Breast epithelium (tissue), 4 donors: ENCODE measurements at places on chromosomes 2 and 18. TPM values are rescaled to one million over a fixed set of nuclear protein-coding genes. Genes with fewer than 3 reads are reported as not detected.
A peak's percentile ranks its signal among the peaks of the same experiment; 100 is the strongest.

- no peaks in the 10 kb centered on the region for H3K4me1 ChIP-seq
- no peak overlapping the region for H3K4me3 ChIP-seq
- H3K36me3 ChIP-seq: no peaks in the 10 kb centered on the region
- H3K27me3 ChIP-seq: no peaks in the 10 kb centered on the region
- no peak overlapping the region for H3K27ac ChIP-seq
- no peak for DNase-seq
These were observed 106.2 kb downstream of the CPO start for GRCh38 chr2:207045531-207045930.

- H3K4me1 ChIP-seq: no peaks in the 10 kb centered on the region
- H3K4me3 ChIP-seq: no peak overlapping the region
- H3K27ac ChIP-seq: no peak overlapping the region
- H3K27me3 ChIP-seq: no peaks in the 10 kb centered on the region
These were observed 21.5 kb upstream of the NABP1 start for GRCh38 chr2:191656391-191656790.

DNA sequence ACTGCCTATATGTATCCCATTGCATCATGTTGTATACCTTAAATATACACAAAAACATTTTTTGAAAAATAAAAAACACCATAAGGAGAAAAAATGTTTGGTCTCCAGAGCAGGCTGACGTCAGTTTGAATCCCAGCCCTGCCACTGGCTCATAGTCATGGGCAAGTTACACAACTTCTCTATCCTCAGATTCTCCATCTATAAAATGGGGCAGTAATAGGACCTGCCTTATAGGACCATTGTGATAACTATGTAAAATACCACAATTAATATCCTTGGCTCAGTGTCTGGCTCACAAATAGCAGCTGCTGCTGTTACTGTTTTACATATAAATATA lies 135.6 kb downstream of the SMAD7 start:
- no peaks in the 10 kb centered on the region for H3K36me3 ChIP-seq
- DNase-seq: no peak
- no peak overlapping the region for H3K4me3 ChIP-seq
- no peak overlapping the region for H3K27ac ChIP-seq

- no peak overlapping the region for H3K4me3 ChIP-seq
- peak overlapping the region; percentile 41 for H3K27ac ChIP-seq
- DNase-seq: no peak
- peaks cover 12% of the 10 kb centered on the region for H3K36me3 ChIP-seq
These were observed 17.4 kb downstream of the DYNC2LI1 start for GRCh38 chr2:43791035-43791765.

GRCh38 chr2:130796290-130796689 lies 40.4 kb upstream of the ARHGEF4 start:
- no peaks in the 10 kb centered on the region for H3K4me1 ChIP-seq
- no peak overlapping the region for H3K4me3 ChIP-seq
- peaks cover 2% of the 10 kb centered on the region for H3K27me3 ChIP-seq
- H3K27ac ChIP-seq: no peak overlapping the region

- no peaks in the 10 kb centered on the region for H3K36me3 ChIP-seq
- no peak overlapping the region for H3K27ac ChIP-seq
- no peaks in the 10 kb centered on the region for H3K27me3 ChIP-seq
- H3K4me3 ChIP-seq: no peak overlapping the region
These were observed 41.9 kb downstream of the LPIN2 start for GRCh38 chr18:2970772-2971659.

DNA sequence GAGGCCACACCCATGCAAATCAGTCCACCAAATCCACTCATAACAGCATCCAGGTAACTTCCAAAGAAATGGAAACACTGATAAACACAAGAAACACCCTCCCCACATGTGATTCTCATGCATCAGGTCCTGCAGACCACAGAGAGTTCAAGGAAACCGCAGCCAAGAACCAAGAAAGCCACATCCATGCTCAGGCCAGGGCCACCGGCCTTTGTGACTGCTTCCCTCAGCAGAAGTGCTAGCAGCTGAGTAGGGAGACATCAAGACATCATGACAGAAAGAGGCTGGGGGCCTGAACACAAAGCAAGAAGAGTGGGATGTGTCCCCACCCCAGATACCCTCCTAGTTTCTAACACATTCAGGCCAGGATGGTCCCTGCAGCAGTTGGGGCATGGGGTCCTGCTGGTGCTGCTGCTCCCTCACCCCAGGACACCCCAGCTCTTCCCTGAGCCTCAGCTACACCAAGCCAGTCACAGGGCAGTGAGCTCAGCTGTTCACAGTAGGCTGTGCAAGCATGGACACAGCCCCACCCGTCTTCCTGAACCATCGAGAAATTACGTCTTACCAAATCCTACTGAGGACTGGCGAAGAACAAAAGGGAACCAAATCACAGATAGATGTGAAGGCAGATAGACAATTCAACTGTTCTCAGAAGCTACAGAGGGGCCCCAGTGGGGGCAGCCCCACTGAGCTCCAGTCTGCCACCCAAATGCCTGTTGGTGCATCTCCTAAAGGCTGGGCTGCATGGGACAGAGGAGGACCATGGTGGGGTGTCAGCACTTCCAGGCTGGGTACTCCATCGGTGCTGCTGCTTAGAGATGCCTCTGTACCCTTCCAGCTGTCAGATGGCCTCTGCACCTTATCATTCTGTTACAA lies 60.9 kb downstream of the HDAC4 start:
- no peaks in the 10 kb centered on the region for H3K27me3 ChIP-seq
- no peak for DNase-seq
- H3K4me1 ChIP-seq: no peaks in the 10 kb centered on the region
- no peak overlapping the region for H3K27ac ChIP-seq

DNA sequence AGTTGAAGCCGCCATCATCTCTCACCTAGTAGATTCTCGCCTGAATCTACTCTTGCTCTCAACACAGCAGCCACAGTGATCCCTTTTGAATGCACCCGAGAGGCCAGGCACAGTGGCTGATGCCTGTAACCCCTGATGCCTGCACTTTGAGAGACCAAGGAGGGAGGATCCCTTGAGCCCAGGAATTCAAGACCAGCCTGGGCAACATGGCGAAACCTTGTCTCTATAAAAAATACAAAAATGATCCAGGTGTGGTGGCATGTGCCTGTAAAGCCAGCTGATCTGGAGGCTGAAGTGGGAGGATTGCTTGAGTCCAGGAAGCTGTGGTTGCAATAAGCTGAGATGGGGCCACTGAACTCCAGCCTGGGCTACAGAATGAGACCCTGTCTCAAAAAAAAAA lies 60.3 kb upstream of the EML4 start:
- no peaks in the 10 kb centered on the region for H3K36me3 ChIP-seq
- no peaks in the 10 kb centered on the region for H3K4me1 ChIP-seq
- no peak overlapping the region for H3K4me3 ChIP-seq
- DNase-seq: no peak
- no peak overlapping the region for H3K27ac ChIP-seq
- H3K27me3 ChIP-seq: no peaks in the 10 kb centered on the region

- DNase-seq: no peak
- H3K36me3 ChIP-seq: no peaks in the 10 kb centered on the region
- H3K4me3 ChIP-seq: no peak overlapping the region
These were observed 29.6 kb downstream of the CFAP210 start for GRCh38 chr2:169664600-169664977.

GRCh38 chr2:101900375-101900774 lies 91.4 kb upstream of the IL1R2 start:
- no peak overlapping the region for H3K27ac ChIP-seq
- H3K4me1 ChIP-seq: no peaks in the 10 kb centered on the region
- no peak for DNase-seq
- H3K36me3 ChIP-seq: no peaks in the 10 kb centered on the region
- H3K4me3 ChIP-seq: no peak overlapping the region
- no peaks in the 10 kb centered on the region for H3K27me3 ChIP-seq

DNA sequence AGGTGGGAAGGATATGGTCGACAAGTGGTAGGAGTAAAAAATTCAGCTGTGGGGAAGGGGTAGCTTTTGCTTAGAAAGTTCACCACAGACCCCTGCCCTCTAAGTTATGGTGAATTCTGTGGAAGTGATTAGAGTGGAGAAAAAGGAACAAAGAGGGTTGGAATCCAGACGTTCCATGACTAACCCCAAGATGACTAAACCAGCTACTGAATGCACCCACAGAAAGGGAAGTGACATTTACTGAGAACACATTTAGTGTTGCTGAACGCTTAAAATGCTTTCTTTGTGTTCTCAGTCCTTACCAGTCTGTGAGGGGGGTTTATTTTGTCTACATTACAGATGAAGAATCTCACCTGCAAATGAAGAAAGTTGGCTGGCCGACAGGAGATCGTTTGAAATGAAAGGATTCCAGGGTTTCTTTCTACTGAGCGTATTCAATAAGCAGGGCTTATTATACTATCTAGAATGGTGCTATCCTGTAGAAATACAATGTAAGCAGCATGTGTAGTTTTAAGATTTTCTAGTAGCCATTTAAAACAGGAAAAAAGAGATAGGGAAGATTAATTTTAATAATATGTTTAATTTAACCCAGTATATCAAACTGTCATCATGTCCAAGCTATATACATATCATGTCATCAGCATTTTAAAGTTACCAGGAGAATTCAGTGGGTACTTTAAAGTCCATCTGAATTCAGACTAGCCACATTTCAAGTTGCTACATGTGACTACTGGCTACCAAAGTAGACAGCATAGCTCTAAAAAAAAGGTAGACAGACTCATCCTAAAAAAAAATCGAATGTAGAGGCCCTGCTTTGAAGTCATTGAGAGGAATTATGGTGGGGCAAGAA lies 60.1 kb downstream of the LIMS1 start:
- no peaks in the 10 kb centered on the region for H3K36me3 ChIP-seq
- H3K27ac ChIP-seq: peak overlapping the region; percentile 74
- no peaks in the 10 kb centered on the region for H3K27me3 ChIP-seq
- H3K4me3 ChIP-seq: no peak overlapping the region

The ANKRD30BL gene
- total RNA-seq: not detected

The GALNT14 gene
- 4.1 TPM for total RNA-seq

The MYO7B gene
- total RNA-seq: 2.3 TPM

The METTL8 gene
- 22.9 TPM for total RNA-seq

The SGO2 gene
- 3.6 TPM for total RNA-seq

The NEU2 gene
- not detected for total RNA-seq
